NCI-H187 (cell line): ENCODE measurements at places on chromosomes 4 and X.

- DNase-seq: peak; percentile 37
Measured at GRCh38 chr4:73573794-73574528, 46.3 kb downstream of the RASSF6 start.

DNA sequence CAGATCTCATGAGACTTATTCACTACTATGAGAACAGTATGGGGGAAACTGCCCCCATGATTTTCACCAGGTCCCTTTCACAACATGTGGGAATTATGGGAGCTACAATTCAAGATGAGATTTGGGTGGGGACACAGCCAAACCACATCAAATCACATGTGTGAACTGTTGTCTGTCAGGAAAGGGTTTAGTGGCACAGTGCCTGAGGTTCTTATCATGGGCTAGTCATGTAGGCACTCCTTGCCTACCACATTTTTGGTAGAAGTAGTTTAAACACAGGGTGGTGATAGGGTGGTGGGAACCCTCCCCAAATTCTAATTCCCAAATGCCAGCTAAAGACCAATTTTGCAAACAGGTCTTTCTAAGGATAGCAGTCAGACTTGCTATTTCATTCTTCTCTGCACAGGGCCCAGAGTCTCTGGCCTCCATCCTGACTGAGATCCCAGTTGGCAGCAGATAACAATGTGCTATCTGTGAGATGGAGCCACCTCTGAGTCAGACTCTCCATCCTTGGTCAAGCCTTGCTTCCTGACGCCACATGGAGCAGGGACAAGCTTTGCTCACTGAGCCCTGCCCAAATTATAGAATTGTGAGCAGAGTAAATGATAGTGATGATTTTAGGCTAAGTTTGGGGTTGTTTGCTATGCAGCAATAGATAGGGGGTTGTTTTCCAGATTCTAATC is 33.5 kb upstream of the SETD7 start:
- DNase-seq: no peak

- DNase-seq: no peak
Measured at GRCh38 chrX:8604131-8604530, 127.8 kb downstream of the ANOS1 start.

- no peak for DNase-seq
Measured at GRCh38 chrX:139049465-139049864, 337.9 kb upstream of the FGF13 start.

- no peak for DNase-seq
Measured at GRCh38 chr4:139503622-139504166, 49.8 kb downstream of the RAB33B start.

DNA sequence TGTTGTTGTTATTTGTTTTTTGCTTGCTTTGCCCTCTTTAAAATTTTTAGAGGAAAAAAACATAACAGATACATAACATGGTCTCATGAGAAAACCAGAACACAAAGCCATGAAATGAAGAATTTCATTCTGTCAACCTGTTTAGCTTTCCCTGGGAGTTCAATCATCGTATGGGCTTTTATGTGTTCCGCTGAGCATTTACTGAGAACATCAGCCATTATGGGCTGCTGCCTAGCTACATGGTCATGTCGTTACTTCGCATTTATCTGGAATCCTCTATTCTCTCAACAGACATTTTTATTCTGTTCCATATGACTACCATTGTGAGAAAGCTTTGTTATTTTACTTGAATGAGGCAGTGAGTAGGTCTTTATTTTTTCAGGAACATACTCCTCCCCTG is 51.4 kb downstream of the NDST3 start:
- DNase-seq: no peak

DNA sequence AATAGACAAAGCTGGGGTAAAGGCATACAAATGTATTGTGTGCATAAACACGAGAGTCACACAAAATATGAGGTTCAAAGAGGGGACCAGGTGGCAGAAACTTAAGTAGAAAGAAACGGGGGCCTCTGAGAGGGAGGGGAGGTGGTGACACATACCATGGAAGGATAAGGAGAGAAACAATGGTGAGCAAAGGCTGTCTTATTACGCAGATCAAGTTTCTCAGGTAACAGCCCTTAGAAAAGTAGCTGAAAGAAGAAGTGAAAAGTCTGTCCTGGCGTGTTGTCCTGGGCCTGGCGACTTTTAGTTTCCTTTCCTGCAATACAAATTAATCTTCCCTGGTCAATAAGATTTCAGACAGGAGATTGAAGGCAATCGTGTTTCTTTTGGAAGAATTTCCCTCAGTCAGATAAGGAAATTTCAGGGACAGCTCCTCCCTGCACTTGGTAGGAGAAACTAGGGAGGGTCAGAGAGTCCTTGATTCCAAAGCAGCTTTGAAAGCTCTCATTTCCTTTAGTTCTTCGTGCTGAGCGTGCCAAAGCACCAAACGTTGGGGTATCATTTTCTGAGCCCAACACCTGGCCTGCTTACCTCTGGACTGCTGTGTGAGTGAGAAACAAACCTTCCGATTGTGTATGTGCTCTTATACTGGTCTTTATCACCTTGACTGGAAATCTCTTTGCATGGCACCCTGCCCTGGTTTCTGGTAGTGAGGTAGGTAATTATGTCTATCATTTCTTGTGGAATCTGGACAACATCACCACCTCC is 676.7 kb upstream of the LCORL start:
- DNase-seq: no peak

DNA sequence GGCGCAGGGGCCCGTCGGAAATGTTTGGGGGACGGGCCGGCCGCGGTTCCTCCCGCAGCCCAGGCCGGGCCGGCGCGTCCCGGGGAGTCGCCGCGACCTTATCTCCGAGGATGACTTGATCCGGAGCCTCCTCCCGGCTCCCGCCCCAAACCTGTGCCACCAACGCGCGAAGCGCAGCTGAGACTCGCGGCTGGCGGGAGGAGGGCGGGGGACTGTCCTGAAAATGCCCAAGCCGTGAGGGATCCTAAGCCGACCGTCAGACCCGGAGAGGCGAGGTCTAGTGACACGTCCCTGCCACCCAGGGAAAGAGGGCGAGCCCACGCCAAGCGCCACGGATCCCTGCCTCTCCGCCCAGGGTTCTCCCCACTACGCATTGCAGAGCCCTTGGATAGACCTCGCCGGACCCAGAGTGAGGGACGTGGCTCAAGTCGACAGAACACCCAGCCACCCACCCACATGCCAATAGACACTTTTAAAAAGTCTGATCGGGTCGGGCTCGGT is 26.9 kb downstream of the UTP14A start:
- DNase-seq: no peak

- DNase-seq: no peak
Measured at GRCh38 chr4:37066159-37066558, 178.4 kb upstream of the NWD2 start.

DNA sequence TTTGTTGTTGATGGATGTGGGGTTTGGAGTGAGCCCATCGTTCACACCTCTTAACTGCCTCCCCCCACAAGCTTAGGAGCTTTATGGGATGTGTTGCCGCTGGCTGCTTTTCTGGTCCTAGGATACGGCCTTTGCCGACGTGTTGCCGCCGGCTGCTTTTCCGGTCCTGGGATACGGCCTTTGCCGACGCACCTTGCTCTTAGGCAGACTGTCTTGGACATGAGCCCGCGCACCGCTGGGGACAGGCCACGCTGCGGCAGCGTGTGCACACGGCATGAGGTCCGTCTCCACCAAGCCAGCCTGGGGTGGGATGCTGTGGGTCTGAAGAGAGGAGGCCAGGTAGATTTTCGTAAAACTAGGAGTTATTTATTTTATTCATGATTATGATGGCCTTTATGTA is 14.2 kb downstream of the RGS12 start:
- no peak for DNase-seq

DNA sequence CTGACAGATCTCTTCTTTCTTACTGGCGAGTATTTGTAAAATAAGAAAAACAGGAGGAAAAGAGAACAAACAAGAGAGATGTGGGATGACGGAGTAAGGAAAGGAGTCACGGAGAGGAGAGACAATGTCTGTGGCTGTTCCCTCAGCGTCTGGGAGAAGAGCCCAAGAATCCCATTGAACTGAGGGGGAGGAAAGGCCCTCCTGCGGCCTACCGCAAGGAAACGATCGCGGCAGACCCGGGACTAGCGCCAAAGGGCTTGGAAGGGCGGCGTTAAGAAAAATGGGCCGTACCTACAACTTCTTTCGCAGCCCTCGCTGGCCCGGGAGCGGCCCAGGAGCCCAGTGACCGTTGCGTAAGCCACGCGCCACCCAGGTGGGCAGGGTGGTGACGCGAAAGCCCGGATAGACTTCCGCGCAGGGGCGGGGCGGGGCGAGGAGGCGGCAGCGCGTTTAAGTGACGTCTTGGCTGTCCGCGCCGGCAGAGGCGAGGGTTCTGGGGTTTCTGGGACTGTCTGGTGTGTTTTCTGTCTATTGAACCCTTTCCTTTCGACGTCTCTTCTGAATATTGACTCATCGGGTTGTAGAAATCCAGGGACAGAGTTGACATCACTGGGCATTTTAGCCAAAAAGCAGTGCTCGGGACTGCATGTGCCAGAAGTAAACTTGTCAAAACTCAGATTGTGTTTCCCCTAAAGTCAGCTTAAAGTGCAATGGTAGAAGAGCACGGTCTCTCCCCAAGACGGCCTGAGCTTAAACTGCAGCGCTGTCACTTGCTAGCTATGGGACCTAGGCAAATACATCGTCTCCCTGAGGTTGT is at the start of gene SLC9B1:
Gene SLC9B1 (minus strand): TSS at position 398 of the 817 bp plus-strand sequence. CDS start 27,994 bp downstream, outside the sequence.
- peak; percentile 28 for DNase-seq

GRCh38 chrX:77342004-77342403 is 105.2 kb upstream of the FGF16 start:
- no peak for DNase-seq

- no peak for DNase-seq
Measured at GRCh38 chr4:6360385-6360784, 90.7 kb downstream of the WFS1 start.

DNA sequence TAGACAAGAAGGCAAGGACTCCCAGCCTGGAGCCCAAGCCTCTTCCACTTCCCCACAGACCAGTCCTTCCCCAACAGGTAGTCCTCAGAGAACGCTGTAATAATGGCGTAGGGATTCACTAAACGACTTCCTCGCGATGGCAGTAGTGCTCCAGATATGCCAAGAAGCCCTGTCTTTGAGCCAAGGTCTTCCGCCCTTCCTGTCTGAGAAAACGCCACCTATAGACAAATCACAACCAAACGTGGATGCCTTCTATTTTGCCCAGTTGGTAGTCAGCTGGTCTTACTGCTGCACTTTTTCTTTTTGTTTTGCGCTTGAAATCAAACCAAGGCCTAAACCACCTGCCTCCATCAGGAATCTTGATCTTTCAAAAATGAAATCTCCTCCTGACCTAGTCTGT is 203.3 kb downstream of the OR13H1 start:
- DNase-seq: peak; percentile 59

- DNase-seq: no peak
Measured at GRCh38 chr4:89868999-89869589, 25.6 kb upstream of the MMRN1 start.

DNA sequence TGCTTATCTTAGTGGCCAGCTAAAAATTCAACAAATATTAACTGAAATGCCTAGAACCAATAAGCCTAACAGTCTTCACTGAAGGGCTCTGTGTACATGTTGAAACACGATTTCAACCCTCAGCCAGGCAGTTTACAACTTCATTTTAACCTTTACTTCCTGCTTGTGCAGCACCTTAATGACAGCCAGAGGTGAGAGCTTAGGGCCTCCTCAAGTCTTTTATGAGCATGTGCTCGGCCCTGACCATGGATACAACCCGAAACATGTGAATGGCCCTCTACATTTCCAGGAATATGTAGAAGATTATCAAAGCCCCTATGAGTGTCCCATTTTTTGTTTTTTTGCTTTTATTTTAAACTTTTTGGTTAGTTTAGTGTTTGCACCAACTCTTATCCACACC is 88.3 kb downstream of the MSN start:
- DNase-seq: no peak

DNA sequence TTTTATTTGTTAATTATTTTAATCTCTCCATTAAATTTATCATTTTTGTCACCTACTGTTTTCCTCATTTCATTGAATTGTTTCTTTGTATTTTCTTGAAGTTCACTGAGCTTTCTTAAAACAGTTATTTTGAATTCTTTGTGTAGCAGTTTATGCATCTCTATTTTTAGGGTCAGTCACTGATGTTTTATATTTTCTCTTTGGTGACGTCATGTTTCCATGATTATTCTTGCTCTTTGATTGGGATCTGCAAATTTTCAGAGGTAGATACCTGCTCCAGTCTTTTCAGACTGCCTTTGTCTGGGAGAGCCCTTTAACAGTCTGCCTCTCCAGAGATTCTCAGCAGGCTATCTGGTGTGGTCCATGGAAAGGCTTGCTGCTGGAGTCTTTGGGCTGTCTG is 25.6 kb upstream of the TRPC5 start:
- no peak for DNase-seq

DNA sequence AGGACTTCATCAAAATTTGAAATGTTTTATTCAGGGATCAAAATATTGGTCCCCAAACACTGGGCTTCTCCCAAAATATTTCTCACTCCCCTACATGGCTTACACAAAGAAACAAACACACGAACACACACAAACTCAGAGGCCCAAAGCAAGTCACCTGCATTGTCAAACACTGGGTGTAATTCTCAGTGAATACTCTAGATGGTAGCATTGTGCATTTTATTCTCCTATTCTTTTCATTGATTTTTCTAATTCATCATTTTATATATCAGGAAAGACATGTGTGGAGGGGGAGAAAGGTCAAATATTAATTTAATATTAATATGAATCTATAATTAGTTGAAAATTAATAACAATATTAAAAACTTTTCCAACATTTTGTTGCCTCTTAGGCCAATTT is 72.3 kb upstream of the TNMD start:
- no peak for DNase-seq

DNA sequence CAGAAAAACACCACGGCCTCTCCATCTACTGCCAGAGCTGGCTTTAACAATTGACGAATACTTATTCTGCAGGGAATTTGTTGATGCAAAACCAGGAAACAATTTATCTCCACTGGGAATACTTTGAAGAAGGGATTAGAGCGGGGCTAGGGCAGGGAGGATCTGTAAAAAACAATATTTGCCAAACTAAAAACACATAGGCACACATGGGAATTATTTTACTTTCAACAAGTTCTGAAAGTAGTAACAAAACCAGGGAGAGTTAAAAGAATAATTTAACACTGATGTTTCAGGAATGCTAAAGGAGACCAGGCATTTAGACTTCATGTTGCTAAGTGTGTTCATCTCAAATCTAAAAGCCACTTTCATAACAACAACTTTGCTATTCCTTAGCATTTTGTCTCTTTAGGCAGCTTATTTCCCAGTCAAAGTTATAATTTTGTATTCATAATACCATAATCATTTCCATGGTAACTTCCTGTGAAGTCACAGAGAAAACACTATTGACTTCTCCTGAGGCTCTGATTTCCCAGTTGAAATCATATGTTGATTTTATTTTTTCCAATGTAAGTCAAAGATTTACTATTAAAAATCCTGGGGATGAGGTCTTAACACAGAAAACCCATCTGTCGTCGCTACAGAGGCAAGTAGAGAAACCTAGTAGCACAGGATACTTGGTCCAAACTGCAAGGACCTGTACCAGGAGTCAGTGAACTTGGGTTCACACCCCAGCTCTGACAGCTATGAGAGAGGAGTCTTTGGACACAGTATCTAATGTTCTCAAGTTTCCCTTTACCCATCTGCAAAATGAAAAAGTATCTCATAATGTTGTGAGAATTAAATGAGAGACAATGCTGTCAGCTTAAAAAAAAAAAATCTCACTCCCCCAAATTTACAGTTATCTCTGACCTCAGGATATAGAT is 69.3 kb downstream of the SH3RF1 start:
- DNase-seq: no peak

- no peak for DNase-seq
Measured at GRCh38 chr4:72318421-72319170, 250.4 kb downstream of the ADAMTS3 start.

GRCh38 chrX:12974305-12974795 is 560 bp upstream of the TMSB4X start:
- no peak for DNase-seq

- no peak for DNase-seq
Measured at GRCh38 chrX:79452881-79453280, 85.7 kb upstream of the ITM2A start.

- no peak for DNase-seq
Measured at GRCh38 chr4:10461850-10462400, 4.7 kb upstream of the ZNF518B start.
